ENCODE measurements at places on chromosomes 6 and 20.

DNA sequence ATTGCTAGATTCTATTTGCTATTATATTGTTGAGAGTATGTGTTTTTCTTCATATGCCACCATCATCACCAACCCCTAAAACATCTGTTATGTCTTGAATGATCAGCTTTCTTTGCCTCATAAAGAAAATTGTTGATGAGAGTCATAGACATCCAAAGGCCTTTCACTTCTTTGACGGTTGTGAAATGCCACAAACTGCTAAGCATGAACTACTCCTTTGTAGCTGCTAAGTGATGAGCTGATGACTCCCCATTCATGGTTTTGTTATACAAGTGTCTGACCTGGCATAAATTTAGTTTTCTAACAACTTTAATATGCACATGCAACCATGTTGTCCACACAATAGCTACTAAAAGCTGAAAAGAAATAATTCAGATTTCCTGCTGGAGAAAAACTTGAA is 684 bp upstream of the MED23 start:
- no peak for DNase-seq

DNA sequence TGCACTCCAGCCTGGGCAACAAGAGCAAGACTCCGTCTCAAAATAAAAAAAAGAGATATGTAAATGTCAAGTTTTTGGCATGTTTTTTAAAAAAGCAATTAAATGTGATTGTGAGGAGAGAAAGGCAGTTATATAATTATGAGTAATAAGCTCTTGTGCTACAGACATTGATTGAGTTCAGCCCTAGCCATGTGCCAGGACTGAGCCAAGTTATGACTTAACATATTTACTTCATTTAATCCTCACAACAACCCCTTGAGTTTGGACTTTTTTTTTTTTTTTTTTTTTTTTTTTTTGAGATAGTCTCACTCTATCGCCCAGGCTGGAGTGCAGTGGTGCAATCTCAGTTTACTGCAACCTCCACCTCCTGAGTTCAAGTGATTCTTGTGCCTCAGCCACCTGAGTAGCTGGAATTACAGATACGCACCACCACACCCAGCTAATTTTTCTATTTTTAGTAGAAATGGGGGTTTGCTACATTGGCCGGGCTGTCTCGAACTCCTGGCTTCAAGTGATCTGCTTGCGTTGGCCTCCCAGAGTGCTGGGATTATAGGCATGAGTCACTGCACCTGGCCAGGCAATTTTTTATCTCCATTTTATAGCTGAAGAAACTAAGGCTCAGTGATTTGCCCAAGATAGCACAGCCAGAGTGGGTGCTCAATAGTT is 15.0 kb upstream of the CSE1L start:
- no peak for DNase-seq

- DNase-seq: no peak
Observed at GRCh38 chr6:147530132-147531060, 21.9 kb downstream of the SAMD5 start.

DNA sequence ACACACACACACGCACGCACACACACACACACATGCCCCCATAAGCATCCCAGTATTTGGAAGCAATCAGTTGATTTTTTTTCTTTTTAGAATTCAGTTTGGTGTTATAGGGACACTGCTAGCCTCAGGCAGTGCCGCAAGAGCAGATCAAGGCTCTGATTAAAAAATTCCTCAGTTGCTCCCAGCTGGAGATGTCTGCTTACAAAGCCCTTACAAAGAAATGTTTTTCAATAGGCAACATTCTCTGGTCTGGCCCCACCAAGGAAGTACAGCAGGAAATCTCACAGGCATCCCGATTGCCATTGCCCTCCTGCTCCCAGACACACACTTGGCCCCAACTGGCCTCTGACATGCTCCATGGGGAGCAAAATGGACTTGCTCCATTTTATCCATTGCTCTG is 22.9 kb upstream of the CD83 start:
- DNase-seq: no peak

- no peak for DNase-seq
Observed at GRCh38 chr6:37432590-37432915, 468 bp upstream of the CMTR1 start.

DNA sequence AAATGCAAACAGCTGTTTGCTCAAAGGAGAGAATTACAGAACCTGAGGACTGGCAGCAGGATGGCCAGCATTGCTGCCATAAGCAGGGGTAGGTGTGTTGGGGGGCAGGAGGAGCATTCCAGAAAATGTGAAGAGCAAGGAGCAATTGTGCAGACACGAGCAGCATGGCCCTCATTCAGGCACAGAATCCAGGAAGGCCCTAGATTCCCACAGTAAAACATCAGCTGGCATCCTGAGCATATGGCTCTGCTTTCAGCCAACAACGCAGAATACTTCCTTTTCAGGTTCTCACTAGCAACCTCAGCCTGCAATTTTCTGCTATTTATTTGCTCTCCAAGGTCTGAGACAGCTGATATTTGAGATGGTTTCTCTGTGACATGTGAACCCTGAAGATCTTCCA is 243.4 kb upstream of the POU3F2 start:
- no peak for DNase-seq

DNA sequence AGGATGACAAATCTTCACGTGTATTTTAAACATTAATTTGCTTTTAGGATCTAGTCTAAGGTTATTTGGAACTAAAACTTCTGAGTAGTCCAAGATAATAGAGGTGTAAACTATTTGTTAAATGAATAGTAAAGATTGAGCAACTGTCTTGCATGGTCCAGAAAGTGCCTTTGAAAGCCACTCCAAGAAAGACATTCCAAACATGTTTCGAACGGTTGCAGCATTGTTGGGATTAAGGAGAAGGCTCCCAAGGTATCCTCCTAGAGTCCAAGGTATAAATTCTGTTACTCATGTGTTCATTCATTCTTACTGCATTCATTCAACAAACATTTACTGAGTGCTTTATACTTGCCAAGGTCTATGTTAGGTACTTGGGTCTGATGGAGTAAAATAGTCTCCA is 28.8 kb upstream of the MYLK2 start:
- no peak for DNase-seq

DNA sequence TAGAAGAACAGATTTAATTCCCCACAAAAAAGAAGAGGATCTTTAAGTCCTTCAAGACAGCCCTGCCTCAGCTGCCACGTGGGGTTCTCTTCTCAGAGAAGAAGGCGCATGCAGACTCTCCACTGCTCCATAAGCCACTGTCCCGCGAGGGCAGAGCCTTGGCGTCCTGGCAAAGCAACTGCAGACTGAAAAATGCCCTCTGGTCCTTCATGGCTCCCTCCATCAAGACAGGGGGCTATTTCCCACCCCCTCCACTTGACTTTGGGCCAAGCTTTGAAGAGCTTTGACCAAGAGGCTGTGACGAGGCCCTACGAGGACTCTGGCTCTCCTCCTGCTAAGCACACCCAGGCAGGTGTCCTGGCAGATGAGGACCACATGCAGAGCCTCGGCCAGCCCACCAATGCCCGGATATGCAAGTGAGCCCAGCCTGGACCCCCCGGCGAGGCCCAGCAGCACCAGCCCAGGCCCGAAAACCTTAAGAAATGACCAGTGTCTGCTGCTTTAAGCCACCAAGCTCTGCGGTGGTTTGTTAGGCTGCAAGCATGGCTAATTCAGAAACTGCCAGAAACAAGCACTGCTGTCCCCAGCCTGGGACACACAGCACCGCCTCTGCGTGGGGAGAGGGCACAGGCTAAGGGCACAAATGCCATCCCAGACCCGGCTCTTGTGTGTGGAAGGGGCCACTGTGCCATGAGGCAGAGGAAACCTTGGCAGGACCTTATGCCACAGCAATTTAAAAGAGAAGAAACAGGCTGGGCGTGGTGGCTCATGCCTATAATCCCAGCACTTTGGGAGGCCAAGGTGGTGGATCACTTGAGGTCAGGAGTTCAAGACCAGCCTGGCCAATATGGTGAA is 16.1 kb downstream of the GMEB2 start:
- no peak for DNase-seq

GRCh38 chr6:3227363-3228045 is at the start of gene TUBB2B:
TUBB2B (minus strand) TSS chr6:3227653; CDS start chr6:3227543, 110 bp downstream.
- DNase-seq: no peak

DNA sequence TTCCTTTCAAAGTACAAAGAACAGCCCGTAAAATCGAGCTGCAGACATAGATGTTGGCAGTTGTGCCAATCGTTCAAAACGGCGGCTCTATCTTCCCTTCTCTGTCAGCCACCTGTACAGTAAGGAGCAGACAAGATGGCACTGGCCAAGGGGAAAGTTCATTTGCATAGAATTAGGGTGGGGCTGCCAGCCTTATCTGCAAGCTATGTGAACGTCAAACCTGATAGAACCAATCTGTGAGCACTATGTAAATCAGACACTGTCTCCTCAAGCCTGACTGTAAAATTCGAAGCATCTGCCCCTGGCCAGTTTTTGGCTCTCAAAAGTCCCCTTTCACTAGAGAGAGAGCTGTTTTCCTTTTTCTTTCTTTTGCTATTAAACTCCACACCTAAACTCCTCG is 374.5 kb downstream of the EPM2A start:
- no peak for DNase-seq

GRCh38 chr6:118469468-118469867 is 78.6 kb upstream of the PLN start:
- DNase-seq: no peak

- no peak for DNase-seq
Observed at GRCh38 chr6:3910106-3910663, 61.0 kb downstream of the FAM50B start.

GRCh38 chr6:43990275-43990626 is 137.0 kb downstream of the MRPL14 start:
- no peak for DNase-seq

Measured in GM12892 (cell line).